ENCODE measurements at places on chromosomes 3 and 15.

GRCh38 chr3:25478211-25478757, 50.2 kb downstream of the RARB start:
- no peak for DNase-seq

- no peak for DNase-seq
Measured at GRCh38 chr3:122535964-122536631, 21.4 kb upstream of the KPNA1 start.

- no peak for DNase-seq
Measured at GRCh38 chr3:179801263-179801662, 148.4 kb downstream of the USP13 start.

GRCh38 chr3:143585720-143586456, 262.4 kb downstream of the SLC9A9 start:
- DNase-seq = no peak

DNA sequence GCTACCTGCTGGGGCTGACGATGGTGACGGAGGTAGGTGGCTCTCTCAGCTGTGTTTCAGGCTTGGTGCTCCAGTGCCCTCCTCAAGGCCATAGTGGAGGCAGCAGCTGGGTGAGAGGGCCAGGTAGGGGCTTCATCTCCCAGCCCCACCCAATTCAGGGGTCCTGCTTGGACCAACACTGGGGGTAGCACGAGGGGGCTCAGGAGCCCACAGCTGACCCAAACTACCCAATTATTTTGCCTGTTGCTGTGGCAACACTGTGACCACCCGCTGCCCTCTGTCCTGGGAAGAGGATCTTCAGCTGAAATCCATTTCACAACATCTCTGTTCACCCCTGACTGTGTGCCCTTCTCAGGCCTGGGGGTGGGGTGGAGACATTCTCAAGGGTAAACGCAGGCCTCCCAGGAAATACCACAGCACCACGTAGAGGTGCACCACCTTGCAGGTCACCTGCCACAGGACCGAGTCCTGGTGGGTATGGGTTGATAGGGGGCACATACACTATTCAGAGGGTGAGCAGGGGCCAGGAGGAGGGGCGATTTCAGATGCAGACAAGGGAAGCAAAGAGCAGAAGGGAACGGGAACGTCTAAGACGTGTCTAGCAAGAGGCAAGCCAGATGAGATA, 62.7 kb downstream of the GRIP2 start:
- DNase-seq = no peak

GRCh38 chr15:77837649-77838025, 204.9 kb upstream of the LINGO1 start:
- DNase-seq = no peak

GRCh38 chr3:194860725-194861124, 175.0 kb downstream of the FAM43A start:
- no peak for DNase-seq

GRCh38 chr3:24048843-24049242, 103.8 kb downstream of the NR1D2 start:
- DNase-seq = no peak

DNA sequence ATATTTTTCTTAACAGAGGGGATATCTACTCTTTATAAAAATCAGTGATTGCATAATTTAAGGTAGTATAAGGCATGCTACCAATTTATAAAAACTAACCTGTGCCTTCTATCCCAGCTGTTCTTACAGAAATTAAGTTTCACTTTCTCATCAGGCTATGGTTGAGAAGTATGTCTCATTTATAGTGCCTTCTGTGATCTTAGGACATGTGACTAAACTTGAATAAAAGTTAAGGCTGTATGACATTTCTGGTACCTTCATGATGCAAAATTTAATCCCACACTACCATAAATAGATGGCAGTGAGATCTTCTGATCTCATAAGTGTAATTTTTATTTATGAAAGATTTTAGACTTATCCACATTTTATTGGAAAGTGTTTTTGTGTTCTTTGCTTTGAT, 12.6 kb downstream of the TIPARP start:
- DNase-seq = no peak

GRCh38 chr3:27138562-27138961, 230.6 kb downstream of the NEK10 start:
- no peak for DNase-seq

GRCh38 chr3:30962084-30962483, 67.6 kb upstream of the GADL1 start:
- DNase-seq = no peak

DNA sequence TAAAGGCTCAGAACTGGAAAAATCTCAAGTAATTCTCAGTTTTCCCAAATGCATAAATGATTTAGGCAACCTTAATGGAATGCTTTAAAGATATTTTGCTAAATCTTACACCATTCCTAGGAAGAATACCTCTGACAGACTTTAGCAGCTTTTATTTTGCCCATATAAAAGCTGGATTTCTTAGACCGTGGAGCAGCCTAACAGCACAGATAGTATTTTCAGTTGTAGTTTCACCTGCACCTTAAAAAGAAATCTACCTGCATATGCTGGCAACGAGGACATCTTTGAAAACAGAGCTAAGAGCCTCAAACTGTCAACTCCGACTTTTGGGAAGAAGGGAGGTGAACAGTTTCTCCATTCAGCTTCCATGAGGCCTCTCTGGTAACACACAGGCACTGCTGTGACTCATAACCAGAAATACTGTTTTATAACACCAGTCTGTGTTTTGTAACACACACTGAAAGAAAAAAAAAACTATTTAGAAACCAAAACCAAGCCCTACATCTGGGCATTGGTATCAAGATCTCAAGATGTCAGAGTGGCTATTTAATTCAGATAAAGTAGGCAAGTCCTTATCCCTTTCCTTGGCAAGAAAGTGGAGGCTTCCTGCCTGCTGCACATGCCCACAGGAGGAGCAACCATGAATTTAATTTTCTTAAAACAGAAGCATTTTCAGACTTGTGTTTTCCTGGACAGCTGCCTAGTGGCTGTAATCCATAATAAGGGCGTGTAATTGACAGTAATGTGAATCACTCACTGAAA, 181.5 kb upstream of the ICE2 start:
- no peak for DNase-seq

- no peak for DNase-seq
Measured at GRCh38 chr3:125211523-125212090, 941 bp downstream of the SLC12A8 start.

- DNase-seq = no peak
Measured at GRCh38 chr15:31259562-31260252, 66.9 kb upstream of the KLF13 start.

DNA sequence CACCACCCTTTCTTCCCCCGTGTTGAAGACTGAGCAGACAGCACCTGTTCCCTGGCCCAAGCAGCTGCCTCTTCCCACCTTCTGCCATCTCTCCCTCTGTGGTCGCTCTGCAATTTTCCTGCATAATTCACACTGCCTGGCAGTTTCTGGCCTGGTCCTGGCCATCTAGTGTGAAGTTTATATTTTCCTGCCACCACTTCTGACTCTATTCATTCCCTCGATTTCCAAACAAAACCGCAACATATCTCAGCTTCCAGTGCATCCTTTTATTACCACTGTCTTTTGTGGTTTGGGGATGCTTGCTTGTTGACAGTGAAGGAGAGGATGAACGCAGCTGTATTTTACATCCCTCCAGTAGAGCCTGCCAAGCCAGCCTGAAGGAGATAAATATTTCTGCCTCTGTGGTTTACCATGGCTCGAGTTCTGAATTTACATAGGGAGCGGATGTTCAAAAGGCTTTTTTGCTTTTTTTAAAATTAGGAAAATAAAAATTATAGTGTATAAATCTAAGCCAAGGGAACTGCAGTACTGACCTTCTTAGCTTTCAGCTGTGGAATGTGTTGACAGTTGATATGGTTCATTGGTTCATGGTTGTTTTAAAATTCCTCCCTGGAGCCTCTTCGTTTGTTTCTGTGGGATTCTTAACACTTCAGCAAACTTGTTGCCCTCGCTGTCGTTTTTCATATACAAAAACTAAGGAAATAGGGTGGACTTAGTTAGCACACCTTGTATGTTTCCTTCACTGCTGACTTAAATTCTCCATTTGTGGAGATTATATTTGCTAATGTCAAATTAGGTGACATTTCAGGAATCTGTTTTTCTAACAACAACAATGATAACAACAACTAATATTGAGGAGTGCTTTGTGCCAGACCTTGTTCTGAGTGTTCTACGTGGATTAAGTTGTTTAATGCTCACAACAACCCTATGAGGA, 250.5 kb downstream of the ADAMTSL3 start:
- DNase-seq = no peak

GRCh38 chr3:177594096-177594495, 396.8 kb upstream of the TBL1XR1 start:
- no peak for DNase-seq

DNA sequence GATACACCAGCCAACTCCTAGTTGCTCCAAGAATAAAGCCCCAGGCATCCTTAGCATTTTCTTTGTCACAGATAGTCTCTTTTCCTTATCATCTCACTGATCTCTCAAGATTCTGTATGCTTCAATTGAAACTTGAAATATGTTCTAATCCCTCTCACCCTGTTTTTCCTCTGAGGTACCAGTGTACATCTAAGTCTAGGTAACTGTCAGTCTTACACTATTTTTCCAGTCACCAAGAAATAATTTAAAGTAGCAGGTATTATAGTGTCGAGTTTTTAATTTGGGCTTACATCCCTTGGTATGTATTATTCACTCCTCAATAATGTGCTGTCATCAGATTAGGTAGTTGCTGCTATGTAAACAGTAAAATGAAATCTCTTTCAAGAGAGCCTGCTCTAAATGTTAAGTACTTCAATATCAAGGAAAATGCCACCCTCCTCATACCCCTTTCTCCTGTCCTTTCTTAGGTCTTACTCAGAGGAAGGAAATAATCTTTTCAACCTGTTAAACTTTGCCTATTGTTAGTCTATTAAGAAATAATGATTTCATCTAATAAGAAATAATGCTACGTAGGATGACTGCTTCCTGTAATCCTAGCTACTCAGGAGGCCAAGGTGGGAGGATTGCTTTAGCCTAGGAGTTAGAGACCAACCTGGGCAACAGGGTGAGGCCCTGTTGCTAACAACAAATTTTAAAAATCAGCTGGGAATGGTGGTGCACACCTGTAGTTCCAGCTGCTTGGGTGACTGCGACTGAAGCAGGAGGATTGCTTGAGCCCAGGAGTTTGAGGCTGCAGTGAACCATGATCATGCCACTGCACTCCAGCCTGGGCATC, 39.8 kb downstream of the TSC22D2 start:
- no peak for DNase-seq

DNA sequence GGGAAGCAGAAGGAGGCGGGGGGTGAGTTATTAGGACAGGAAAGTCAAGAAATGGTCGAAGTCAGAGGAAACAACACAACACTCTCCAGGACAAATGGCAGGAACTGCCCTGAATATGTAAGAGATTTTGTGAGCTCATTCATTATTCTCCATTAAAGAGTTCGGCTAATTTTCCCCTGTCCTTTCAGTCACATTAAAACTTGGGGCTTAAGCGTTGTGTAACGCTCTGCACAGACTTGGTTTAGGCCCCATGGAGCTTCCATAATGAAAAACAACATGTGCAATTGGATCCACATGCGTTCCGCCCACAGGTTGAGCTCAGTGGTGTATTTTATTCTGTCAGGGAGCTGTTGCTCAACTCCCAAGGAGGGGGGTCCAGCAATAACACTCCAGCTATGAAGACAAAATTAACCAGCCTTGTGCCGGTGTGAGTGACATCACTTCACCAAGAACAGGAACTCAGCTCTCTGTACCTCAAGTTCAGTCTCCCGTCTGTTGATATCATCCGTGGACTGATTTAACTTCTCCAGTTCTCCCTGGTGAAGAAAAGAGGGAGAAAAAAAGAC, 2.3 kb downstream of the SH3BP5 start:
- DNase-seq = no peak

GRCh38 chr15:65926459-65926858, 57.2 kb downstream of the RAB11A start:
- DNase-seq = no peak
